ENCODE measurements at places on chromosomes 2 and 18.

- no peak for DNase-seq
These were observed 343.5 kb upstream of the NT5C1B start for GRCh38 chr2:18932853-18933252.

DNA sequence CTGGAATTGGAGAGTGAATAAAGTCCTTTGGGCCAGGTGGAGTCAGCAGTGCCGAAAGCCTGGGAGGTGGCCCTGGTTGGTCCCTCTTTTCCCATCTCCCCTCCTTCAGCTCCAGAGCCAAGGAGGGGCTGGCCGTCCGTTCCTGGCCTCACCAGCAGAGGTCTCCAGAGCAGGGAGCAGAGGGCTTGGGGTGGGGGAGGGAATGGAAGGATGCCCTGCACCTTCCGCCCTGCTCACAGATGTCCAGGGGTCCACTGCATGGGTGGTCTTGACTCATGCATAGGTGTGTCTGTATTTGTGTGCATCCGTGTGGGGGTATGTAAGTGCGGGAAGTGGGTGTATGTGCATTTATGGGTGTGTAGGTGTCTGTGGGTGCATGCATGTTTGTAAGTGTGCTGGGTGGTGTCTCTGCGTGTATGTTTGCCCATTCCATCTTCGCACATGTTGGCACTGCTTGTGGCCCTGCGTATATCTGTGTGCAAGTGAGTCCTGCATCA is 201.8 kb downstream of the ZFP36L2 start:
- DNase-seq, result peak; percentile 83

DNA sequence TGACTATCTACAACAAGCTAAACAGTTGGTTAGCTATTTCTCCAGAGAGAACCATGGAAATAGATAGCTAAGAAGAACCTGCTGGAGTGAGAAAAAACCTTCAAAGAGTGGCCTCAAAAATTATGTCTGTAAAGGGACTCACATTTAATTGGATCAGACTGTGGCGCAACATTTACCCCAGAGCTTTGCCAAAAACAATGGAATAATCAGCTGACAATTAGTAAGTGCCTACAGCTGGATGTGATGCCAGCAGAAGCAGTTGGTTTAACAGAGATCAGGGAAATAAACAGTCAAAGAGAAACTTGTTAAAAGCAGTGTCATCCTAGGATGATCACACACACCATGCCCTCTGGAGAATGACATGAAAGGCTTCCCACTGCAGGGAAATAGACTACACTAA is 310.7 kb downstream of the CLIP4 start:
- no peak for DNase-seq

DNA sequence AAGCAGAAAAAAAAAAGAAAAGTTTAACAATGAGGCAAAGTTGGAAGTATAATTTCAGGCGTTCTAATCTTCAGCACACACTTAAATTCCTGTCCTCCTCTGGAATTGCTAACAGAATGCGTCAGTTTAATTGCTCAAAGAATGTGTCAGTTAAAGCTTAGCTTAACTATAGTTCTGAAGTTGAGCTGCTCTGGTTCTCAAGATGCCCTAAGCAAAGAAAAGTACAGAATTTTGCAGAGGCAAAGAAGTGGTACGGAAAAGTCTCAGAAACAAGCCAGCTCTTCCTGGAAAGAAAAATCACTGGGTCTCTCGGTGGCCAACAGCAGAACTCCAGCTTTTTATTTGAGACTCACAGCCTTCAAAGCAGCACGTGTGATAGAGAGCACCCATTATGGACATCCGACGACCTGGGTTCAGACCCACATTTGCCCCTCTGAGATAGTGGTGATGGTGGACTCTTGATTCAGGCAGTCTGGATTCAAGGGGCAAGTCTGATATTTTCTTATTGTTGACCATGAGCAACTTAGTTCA is 22.2 kb upstream of the MYO3B start:
- DNase-seq, result no peak

GRCh38 chr2:16155766-16156165 is 215.4 kb downstream of the MYCN start:
- DNase-seq, result no peak

GRCh38 chr2:85757860-85758259 is 4.1 kb downstream of the ATOH8 start:
- no peak for DNase-seq

DNA sequence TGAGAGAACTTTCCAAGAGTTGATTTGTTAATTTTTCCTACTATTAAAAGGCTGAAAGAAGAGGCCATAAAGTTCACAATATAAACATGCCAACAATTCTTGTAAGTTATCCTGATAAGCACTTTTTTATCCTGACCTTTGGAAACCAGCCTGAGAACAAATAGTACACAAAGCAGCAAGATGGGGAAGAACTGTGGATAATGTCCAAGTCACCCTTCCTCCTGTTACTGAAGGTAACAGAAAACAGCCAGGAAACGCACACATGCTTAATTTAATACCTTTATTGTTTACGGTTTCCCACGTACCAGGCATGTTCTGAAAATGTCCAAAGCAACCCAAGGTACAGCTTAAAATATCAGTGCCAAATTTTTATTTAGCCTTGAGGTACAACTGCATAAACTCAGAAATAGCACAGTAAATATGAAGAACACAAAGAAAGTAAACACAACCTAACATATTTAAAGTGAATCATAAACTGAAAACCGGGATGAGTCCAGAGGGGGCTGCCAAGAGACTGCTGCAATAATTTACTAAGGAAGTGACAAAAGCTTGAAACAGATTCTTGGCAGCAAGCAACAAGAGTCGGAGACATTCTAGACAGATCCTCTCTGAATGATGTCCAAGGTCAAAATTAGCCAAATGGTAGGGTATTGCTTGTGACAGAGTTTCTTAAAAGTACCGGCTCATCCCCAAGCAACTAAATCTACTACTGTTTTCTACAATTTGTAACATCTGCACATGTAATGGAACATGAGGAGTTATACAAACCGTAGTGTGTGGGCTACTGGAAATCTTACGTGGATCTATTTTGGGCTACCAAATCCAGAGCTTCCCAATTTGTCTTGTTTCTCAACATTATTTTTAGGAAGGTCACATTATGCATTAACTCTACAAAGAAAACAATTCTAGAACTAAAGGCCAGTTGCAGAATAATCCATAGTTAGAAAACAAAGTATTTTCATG is 93.2 kb downstream of the CABYR start:
- no peak for DNase-seq

DNA sequence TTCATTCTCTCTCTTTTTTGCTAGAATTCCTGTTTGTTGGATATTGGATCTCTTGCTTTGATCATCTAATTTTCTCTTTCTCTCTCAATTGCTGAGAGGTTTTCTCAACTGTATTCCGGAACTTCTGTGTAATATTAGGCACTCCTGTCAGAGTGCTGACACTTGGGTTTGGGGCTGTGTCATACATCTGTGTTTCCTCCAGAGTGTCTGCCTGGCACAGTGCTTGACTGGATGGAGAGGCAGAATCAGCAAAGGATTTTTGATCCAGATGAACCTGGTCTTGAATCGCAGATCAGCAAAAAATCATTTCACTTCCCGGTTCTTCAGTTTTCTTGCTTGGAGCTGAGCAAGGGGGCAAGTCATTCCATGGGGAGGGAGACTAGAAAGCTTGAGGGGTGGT is 87.7 kb upstream of the CXCR4 start:
- DNase-seq, result no peak

GRCh38 chr2:26846334-26847306 is 1.3 kb upstream of the DPYSL5 start:
- DNase-seq, result peak; percentile 87

DNA sequence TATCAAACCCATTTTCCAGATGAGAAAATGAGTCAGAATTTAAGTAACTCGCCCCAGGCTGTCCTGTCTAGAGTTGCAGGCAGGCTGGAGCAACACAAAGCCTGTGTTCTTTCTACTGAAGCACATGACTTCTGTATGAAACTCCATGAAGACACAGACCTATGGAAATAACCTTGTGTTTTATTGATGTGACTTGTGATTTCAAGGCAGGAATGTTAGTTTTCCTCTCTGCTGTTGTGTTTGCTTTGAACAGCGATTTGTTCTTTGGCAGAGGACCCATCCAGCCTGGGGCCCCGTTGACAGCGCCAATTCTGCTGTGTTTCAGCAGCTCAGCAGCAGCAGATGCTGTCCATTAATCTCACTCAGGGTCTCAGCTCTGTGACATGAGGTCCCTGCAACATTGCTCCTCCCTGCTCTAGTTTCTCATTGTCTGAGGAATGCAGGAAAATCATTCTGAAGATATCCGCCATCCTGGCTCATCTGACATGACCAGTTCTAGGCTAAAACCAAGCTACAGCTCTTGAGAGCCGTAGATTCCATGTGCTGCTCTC is 344.3 kb upstream of the RAB12 start:
- no peak for DNase-seq

- no peak for DNase-seq
These were observed 67.3 kb downstream of the INPP4A start for GRCh38 chr2:98511981-98512380.

DNA sequence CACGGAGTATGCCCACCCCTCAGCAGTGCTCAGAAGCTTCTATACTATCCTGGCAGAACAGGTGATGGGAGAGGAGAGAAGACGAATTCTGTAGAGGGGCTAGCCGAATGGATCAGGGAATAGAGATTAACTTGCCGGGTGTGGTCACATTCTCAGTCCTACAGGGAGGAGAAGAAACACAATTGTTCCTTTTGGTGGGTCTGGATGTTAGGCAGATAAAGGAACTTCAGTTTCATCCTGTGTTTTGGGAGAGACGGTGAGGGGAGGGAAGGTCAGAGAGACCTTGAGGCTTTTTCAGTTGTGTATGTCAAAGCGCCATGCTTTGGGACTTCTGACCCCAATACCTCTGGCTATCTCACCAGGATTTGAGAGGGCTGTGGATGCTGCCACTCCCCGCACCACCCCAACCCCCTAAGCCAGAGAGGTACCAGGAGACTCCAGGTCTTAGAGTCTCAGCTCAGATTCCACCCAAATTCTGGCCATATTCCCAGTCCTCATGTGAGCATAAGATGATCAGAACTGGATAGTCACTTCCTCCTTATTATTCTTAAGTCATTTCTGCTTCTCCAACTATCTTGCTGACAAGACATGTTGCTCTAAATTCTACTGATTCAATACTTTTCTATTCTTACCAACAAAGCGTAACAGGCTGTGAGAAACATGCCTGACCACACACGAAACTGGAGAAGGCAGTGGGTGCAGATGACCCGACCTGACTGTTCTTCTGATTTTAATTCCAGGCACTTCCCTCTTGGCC is 2.3 kb upstream of the TMEM37 start:
- no peak for DNase-seq

DNA sequence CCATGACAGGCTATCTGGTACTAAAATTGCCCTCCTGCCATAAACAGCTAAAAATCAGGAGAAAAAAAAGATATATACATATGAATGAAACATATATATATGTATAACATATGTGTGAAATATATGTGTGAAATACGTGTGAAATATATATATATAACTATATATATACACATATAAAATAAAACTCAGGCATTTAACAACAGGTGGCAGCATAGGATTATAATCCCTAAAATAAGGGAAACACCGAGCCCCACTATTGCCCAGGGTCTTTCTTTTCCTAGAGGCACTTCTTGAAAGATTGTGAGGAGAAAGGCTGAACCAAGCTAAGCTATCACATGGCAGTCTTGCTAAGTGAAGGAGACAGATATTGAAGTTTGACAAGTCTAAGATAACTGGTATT is 65.9 kb upstream of the CYTIP start:
- no peak for DNase-seq

DNA sequence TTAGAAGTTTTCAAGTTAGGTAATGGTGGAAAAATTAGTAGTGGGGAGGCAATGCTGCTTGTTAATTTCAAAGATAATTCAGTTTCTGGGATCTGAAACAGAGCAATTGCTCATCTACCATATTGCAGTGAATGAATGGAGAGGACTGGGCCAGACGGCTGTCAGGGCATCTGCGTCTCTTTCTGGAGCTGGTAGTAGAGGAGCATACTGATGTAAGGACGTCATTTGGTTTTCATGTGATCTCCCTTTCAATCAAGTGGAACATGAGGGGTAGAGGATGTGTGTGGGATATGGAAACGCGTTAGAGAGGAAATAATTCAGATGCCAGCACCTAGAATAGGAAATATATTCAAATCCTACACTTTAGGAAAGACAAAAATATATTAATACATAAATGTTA is 490.3 kb downstream of the ADCYAP1 start:
- DNase-seq, result no peak

DNA sequence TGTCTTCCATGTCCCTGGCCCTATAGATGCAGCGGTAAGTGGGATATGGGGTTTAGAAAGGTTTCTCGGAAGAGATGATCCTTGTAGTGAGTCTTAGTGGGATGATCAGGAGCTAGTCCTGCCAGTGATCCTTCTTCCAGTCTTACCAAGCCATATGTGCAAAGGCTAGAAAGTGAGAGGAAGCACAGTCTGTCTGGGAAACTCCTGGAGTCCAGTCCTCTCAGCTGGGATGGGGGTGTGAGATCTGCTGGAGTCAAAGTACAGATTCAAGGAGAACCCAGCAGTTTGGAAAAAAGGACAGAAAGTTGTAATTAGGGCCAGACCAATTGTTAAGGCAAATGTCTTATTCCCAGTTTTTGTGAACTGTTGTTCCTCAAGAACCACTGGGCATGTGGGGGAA is 83.3 kb downstream of the LIMS1 start:
- no peak for DNase-seq

- no peak for DNase-seq
These were observed 333.4 kb downstream of the GBX2 start for GRCh38 chr2:235834781-235835180.

GRCh38 chr18:24736662-24737330 is 276.4 kb downstream of the HRH4 start:
- no peak for DNase-seq

GRCh38 chr2:169670215-169670651 is 24.0 kb downstream of the CFAP210 start:
- no peak for DNase-seq

DNA sequence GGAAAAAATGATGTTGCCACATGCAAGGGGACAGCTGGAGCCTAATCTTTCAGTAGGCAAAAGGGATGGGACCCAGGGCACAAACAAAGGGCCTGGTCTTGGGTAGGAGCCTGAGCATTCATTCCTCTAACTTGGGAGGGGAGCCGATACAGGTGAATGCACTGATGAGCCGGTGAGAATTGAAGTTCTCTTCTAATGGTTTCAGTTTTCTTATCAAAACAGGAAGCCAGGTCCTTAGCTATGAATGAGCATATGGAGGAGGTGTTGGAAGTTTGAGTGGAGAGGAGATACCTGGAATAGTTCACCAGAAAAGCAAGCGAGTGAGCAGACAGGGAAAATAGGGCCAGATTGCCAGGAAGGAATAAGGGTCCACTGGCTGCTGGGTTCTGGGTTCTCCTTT is 10.1 kb downstream of the DPP4 start:
- no peak for DNase-seq

- DNase-seq, result no peak
These were observed 73.4 kb upstream of the CD226 start for GRCh38 chr18:70021043-70021442.

- no peak for DNase-seq
These were observed 185.2 kb upstream of the SLC14A2 start for GRCh38 chr18:45430041-45430440.

Data from glutamatergic neuron (in vitro differentiated cells).